ENCODE measurements at places on chromosomes 1 and 21.
A peak's percentile ranks its signal among the peaks of the same experiment; 100 is the strongest.

GRCh38 chr1:230487773-230488428 is 61.8 kb upstream of the PGBD5 start:
- no peak for DNase-seq

DNA sequence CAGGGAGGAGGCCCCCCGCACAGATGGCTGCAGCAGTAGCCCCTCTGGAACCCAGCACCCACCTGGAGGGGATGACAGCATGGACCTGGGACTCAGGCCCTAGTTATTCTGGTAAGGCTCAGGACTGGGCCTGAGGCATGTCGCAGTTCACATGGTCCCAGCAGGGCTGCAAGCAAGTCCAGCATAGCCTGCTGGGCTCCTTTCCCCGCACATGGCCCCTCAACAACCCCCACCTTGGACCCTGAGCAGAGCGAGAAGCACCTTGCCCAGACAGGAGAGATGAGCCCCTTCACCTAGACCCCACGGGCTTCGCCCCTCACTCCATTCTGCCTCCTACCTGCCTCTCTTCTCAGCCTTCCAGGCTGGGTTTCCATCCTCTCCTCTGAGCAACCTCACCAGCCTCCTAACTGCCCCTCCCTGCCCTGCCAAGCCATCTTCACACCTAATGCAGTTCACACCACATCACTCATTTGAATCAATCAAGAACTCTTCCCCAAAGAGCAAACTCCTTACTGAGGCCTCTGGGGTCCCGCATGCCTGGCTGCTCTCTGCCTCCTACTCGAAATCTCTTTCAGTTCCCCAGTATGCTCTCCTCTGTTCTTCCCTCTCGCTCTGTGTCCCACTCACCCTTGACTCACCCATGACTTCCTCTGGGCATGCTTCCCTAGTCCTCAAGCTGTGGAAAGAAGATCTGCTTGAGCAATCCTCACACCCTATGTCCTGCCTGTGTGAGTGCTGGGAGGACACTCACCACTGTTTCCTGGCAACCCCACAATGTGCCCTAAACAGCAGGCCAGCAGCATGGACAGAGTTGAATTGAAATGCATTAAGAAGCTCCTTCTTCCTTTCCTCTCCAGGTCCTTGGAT is 9.4 kb upstream of the THEMIS2 start:
- no peak for DNase-seq

DNA sequence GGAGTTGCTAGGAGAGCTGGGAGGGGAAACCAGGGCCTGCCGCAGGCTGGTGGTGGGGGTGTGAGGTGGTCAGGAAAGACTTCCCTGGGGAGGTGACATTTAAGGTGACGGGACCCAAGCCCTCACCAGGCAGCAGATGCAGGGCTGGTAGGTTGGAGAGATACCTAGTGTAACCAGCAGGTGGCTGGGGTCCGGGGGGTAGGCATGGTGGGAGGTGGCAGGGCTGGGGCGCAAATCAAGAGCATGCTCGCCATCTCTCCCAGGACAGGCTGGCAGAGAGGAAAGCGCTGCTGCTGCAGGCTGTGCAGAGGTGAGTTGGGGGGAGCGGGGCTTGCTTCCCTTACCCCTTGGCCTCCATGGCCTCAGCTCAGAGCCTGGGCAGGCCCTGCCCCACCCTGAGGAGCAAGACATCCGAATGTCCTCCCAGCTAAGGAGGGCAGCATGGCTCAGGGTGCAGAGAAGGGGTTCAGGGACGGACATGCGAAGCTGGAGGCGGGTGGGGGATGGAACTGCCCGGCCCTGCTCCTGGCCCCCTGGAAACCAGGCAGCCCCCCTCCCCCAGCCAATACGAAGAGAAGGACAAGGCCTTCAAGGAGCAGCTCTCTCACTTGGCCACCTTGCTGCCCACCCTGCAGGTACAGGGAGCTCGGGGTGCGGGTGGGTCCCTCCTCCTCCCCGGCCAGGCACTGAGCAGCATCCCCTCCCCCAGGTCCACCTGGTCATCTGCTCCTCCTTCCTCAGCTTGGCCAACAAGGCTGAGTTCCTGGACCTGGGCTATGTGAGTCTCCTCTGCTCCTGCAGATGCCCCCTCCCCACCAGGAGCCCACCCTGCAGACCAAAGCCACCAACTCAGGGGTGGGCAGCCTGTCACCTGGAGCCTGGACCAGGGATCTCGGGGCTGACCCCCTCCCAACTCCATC is 4.0 kb downstream of the RNF207 start:
- no peak for DNase-seq

- DNase-seq = no peak
These were observed 89.6 kb downstream of the PKN2 start for GRCh38 chr1:88773540-88774150.

DNA sequence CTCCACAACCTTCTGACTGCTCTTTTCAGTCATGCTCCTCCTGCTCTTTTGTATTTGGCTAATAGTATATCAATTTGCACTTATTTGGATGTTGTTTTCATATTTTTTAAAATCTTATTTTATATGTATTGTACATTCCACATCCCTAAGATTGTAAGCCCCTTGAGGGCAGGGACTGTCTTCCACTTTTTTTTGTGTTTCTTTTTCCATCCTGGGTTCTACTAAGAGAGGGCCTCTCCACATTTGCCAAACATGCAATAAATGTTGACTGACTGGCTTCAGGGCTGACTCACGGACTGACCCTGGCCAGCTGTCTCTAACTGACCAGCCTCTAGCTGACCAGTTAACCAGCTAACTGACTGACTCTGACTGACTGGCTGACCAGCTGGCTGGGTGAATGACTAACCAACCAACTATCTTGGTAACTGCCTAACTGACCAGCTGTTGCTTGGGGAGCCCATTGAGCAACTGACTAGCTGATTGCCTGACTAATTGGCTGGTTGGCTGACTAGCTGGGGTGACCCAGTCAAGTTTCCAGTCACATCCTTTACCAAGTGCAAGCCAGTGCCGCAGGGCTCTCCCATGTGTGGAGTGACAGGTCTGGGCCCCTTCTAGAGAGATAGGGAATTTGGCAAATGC is 16.1 kb downstream of the CSF1 start:
- DNase-seq = no peak

GRCh38 chr21:24127651-24128050 is 1479.6 kb downstream of the MRPL39 start:
- DNase-seq = no peak

DNA sequence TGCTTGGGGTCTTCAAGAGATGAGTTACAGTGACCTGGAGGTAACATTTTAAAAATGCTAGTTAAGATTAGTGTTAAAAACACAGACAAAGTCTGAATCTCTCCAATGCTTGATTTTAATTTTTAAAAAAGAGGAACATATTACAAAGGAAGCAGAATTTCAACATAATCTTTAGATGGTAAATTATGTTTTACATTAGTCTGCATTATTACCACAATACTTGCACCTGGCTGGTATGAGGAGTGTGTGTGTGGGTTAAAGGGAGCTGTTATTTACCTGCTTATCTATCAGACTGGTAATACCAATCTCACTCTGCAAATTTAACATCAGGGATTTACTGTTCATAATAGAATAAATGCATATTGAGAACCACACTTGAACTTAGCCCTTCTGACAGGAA is 10.3 kb upstream of the KCNJ15 start:
- no peak for DNase-seq

- DNase-seq = no peak
These were observed 216.1 kb downstream of the NUF2 start for GRCh38 chr1:163537809-163538208.

- DNase-seq = no peak
These were observed 345.4 kb upstream of the NR5A2 start for GRCh38 chr1:199682081-199682480.

- DNase-seq = no peak
These were observed 29.6 kb upstream of the PLA2G4A start for GRCh38 chr1:186798960-186799688.

DNA sequence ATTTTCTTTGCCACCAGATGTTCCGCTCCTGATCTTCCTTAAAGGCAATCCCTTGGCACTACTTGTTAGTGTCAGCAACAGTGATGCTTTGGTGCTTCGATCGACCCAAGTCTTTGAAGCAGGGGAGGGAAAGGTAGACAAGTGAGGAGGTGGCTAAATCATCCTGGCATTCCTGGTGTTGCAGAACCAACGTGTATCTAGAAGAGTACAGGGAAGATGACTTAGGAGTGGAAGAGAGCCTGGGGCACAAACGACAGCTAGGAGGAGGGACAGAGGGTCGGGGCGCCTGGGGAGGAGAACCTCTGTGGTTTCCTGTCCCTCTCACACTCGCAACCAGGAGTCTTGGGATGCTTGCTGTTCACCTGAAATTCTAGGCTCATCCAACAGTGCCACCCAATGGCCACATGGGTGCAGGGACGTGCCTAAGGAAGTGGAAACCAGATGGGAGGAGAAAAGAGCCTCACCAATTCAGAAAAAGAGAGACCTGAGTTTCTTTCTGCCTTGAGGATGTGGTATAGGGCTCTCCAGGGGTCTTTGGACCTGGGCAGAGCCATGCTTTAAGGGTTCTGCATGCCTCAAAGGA is 9.5 kb upstream of the KCNA2 start:
- peak; percentile 19 for DNase-seq

GRCh38 chr1:187236199-187236598 is 407.4 kb downstream of the PLA2G4A start:
- DNase-seq = no peak

DNA sequence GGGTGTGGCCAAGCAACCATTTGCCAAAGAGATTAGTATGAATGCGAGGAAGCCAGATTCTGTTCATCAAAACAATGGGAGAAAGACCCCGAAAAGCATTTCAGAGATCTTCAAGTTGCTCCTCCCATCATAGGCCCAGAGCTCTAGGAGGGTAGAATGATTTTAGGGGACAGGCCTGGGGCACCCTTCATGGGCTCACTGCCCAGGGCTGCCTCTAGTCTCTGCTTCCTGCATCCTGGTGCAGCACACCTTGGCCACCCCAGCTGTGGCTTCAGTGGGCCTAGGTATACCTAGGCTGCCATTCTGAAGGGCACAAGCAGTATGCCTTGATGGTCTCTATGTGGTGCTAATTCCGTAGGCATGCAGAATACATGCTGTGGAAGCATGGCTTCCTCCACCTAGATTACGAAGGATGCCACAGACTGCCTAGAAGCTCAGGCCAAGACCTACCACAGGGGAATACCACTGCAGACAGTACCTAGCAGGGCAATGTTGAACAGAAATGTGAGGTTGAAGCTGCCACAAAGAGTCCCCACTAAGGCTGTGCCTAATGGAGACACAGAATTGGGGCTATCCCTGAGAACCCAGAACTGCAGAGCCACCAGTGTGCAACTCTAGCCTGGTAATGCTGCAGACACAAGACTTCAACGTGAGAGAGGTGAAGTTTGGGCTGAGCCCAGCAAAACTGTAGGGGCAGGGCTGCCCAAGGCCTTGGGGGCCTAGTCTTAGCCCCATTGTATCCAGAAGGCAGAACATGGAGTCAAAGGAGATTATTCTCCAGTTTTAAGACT is 158.8 kb downstream of the CLIC6 start:
- no peak for DNase-seq

DNA sequence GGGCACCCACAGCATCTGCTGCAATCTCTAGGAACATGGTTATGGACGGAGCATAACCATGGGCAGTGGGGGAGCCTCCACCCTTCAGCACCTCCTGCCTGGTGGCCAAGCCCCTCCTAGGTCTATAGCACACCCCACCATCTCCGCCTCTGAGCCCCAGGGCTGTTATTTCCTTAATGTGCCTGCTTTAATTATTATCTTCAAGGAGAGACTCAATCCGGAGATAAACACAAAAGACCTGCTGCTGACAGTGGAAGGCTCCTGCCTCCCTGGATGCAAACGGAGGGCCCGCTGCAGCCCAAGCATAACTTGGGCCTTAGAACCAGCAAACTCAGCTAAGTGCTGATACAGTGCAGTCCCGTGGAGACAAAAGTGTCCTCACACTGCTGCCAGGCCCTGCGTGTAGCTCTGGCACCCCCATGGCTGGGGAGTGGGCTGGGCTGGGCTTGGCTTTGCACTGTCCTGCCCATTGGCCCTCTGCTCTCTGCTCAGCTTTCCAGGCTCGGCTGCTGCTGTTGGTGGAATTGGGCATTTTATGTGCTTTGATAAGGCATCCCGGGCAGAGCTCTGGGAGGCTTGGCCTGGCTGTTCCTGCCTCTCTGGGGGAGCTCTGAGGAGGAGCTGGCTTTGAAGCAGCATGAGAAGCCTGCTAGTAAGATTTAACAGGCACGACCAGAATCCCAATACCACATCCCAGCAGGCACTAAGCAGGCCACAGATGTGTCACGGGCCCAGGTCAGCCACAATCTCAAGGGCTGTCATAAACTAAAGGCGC is 620.2 kb downstream of the PTPRU start:
- DNase-seq = no peak

GRCh38 chr1:75136921-75137641 is 2.9 kb downstream of the LHX8 start:
- DNase-seq = no peak

- no peak for DNase-seq
These were observed 52.2 kb downstream of the UMODL1 start for GRCh38 chr21:42123219-42123908.

DNA sequence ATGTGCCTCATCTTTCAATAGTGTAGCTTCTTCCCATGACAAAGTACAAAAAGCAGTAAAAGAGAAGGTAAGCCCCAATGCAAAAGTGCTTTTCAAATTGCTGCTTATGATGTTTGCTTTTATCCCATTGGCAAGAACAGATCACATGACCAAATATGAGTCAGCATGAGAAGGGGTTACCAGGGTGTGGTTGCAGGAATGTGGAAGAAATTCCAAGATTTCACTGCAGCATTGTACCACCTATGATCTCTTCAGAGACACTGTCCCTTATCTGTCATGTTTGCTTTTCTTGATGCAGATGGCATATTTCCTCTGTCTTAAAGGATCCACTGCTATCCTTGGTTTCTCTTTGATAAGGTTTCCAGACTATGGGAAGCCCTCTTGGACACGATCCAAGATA is 1006.9 kb upstream of the PRMT6 start:
- DNase-seq = no peak

- DNase-seq = no peak
These were observed 5.4 kb downstream of the MEX3A start for GRCh38 chr1:156076609-156077429.

GRCh38 chr1:55610203-55610602 is 395.0 kb upstream of the USP24 start:
- no peak for DNase-seq

GRCh38 chr1:26003756-26004155 is 5.9 kb upstream of the PAFAH2 start:
- DNase-seq = no peak

DNA sequence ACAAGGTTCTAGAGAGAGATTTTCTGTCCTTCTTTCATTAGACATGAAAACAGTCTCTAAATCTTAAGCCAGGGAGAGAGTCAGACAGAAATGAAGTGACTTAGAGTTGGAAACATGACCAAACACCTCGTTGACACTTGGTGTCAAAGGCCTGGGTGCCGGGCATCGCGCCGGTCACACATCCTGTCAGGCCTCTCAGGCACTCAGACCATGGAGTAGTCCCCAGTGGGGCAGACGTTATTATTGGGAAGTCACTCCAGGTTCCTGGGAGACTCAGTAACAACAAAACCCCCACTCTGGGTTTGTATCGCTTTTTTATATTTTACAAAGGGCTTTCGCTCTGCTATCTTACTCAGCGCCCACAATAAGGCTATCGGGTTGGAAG is 25.8 kb downstream of the KCNN3 start:
- DNase-seq = no peak

DNA sequence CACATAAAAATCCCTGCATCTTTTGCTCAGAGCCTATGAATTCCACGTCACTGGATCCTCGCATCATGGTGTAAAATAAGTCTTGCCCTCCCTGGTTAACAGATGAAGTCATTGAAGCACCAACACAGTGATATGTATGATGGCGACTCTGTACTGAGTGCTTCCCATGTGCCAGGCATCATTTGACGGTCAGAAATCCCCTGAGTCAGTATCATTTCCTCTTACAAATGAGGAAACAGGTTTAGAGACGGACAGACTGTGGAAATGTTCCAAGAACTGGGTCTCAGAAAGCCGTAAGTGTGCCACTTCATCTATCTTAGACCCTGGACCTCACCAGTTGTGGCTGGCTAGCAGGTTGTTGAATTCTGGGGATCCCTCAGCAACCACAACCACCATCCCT is 5.1 kb upstream of the OLFML2B start:
- no peak for DNase-seq

Measured in stimulated activated naive CD4-positive, alpha-beta T cell treated with Interleukin-2 at 50 U/mL for 16 hours (primary cell).